ENCODE measurements at places on chromosomes 1 and 21.

DNA sequence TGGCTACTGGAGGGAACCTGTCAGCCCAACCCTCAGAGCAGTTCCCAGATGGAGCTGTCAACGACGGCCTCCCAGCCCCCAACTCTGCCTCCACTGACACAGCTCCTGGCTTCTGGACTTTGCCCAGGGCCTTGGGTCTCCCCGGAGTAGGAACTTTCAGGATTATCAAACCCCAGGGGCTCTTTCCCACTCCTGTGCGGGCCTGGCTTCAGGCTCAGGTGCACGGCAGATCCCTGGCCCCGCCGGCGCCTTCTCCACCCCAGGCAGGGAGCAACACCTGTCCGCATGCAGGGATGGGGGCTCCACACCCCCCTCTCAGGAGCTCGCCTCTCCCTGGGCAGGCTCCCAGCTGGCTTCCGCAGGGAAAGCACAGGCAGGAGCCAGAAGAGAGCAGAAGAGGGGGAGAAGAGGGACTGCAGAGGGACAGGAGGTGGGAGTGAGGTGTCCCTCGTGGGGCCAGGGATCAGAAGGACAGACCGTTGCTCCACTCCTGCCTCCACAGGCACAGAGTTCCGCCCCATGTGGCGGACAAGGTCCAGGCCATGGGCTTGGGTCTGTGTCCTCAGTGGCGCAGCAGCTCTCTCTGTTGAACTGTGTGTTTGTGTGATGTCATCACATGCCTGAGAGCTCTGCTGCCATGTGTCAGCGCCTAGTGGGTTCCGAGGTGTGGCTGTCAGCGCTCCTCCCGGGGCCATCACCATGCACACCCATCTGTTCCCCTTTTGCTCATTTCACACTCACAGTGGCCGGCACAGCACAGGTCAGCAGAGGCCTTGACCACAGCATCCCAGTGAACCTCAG, 107.7 kb downstream of the PDE9A start:
- no peak for DNase-seq

GRCh38 chr1:164771619-164772361, 212.8 kb downstream of the PBX1 start:
- peak; percentile 97 for DNase-seq

DNA sequence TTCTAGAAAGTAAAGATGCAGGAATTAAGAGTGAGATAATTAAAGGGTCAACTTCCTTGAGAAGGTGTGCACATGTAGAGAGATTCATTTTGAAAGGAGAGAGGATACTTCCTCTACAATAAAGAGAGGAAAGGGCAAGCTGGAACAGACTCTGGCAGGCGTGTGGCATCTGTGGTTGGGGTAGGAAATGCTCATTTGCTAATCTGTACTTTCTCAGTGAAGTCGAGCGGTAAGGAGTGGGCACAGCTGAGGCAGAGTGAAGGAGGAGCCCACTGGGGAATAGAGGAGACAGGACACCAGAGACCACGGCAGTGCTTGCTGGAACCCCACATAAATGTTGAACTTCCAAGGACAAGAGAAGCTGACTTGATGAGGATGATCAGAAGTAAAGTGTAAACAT, 49.1 kb downstream of the PCSK9 start:
- DNase-seq = no peak

DNA sequence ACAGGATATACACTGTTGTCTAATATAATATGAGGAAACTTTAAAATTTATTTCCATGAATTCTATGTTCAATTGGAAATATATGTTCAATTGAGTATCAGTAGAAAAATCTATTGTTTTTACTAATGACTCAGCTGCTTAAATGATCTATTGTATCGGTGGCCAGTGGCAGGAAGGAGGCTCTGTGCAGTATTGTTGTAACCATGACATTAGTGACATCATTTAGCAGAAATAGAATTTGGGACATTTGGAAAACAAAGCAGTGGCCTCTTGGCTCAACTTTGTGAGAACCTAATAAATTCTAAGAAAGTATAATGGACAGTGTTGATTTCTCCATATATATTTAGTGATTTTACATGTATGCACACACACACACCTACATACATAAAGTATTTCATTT, 257.4 kb downstream of the PDE4B start:
- no peak for DNase-seq

DNA sequence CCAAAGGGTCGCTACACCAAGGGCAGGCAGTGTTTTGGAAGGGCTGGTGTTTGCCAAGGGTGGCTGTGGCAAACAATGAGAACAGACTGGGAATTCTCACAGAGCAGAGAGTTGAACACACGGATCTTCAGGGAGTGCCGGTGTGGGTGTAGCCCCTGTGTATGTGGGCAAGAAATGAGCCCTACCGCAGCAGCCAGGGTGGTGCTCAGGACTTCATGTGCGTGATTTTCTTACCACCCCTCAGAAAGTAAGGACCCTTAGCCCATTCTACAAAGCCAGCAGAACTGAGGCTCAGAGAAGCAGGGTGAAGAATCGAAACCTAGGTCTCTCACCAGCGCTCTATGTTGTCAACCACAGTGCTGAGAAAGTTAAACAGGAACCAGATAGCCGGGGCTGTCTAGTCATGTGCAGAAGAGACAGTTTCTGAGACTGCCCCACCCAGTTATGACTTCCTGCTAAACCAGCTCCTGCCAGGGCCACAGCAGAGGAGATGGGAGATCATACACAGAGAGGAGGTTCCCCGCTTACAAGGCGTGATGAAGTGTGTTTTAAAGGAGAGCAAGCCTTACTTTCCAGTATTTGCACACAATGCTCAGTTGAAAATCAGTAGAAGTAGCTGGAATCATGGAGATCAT, 21.9 kb upstream of the MORC3 start:
- DNase-seq = no peak

DNA sequence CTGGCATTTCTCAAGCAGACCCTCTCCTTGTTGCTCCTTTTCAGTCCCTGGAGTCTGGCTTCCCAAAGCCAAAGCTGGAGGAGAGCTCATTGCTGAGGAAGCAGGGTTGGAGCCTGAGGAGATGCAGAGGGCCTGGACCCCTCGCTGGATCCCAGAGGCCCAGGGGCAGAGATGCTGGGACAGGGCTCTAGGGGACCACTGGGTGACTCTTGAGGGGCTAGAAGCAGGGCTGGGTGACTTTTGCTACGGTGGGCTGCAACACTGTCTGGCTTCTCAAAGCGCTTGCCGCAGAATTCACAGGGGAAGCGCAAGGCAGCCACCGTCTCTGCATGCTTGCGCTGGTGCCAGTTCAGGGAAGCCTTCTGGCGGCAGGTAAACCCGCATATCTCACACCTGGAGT, 8.8 kb downstream of the ZNF692 start:
- DNase-seq = peak; percentile 48

Measured in islet precursor cell (in vitro differentiated cells).